ENCODE measurements at places on chromosomes 13 and 19.

DNA sequence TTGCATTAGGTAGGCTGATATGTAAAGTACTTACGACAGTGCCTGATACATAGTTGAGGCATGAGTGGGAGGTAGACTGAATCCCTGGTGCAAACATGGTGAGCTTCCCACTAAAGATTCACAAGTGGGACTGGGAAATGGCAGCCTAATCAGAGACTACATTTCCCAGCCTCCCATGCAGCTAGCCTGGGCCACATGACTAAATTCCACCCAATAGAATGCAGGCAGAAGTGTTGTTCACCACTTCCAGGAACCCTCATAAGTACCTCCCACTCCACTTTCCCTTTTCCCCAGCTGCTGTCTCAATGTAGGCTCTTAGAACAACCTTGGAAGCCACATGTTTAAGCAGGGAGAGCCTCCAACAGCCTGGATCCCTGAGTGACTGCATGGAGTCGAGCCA, 104.9 kb downstream of the CACNA1A start:
- no peak for ATAC-seq

DNA sequence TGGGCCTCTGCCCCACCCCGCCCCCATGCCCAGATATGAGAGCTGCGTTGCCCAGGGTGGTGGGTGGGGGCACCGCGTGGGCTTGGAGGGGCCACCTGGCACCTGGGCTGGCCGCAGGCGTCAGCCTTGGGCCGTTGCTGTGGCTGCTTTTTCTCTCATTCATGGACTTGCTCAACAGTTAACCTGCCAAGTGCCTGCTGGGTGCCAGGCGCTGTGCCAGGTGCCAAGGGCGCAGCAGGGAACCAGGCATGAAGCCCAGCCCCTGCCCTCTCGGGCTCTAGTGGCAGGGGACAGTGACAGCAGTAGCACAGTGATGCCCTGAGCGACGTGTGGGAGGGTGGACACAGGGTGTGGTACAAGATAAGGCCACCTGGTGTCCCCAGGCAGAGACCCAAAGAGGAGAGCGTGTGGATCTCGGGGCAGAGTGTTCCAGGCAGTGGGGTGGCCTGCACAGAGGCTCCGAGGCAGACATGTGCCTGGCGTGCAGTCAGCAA, 28.1 kb downstream of the DHX34 start:
- no peak for ATAC-seq

DNA sequence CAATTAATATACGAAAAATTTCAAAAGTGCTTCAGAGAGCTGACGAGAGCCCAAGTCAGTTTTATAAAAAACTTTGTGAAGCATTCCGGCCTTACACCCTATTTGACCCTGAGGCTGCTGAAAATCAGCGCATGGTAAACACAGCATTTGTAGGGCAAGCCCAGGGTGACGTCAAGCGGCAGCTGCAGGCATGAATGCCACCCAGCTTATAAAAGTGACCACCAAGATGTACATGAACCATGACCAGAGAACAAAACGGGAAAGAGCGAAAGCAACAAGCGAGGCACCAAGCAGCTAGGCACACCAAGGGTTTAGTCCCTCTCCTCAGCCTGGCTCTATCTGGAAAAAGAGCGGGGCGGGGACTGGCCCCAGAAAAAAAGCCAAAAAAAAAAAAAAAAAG, 6.0 kb downstream of the SIGLEC11 start:
- peak; percentile 16 for ATAC-seq

GRCh38 chr13:46995874-46996273, 99.0 kb upstream of the HTR2A start:
- no peak for ATAC-seq

DNA sequence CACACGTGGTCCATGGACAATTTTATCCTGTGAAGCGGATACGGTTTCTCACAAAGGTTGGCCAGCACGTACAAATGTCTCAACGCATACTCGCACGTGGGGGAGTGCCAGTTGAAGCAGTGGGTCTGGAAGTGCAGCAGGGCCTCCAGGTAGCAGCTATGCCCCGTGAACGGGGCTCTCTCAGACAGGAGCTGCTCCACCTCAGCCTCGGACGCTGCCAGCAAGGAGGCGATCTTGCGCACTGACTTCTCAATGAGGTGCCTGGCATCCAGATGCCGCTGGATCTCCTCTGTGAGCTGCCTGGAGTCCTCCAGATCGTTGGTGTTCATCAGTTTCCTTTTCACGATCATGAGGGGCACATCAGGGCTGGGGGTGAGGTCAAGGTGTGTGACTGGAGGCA, 2272.0 kb downstream of the PCDH9 start:
- ATAC-seq: no peak

- no peak for ATAC-seq
These were observed 61.5 kb upstream of the TDRD3 start for GRCh38 chr13:60335531-60335930.

DNA sequence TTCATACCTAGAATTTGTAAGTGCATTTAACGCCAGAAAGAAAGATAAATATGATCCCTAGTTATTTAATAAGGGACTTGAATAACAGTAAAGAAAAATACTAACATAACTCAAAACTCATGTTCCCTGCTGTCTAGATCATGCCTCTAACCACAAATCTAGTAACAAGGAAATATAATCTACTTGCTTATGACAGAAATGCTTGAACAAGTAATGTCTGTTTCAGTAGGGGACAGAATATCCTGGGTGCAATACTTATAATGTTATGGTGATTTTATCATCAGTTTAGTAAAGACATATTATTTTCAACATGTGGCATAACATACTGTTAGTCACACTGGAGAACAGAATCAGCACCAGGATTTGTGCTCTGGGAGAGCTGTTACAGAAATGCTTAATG, 861.9 kb upstream of the SLITRK1 start:
- ATAC-seq: no peak

- ATAC-seq: peak; percentile 84
These were observed 67.3 kb downstream of the DOCK9 start for GRCh38 chr13:98910501-98910951.

DNA sequence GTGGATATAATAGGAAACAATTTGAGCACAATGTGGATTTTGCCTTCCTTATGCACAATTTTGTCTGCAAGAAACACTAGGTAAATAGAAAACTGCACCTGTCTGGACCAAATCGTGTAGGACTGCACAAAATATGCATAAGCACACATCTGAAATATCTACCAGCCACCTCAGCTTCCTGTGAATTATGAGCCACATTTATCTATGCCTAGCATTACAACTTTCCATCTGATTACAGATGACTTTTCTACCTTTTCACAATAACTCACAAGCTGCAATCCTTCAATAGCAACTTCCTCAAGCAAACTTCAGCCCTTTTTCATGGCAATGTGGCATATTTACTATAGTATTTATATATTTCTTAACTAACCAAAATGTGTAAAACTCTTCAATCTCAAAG, 5.7 kb upstream of the RFX2 start:
- ATAC-seq: no peak

- ATAC-seq: no peak
These were observed 2.6 kb downstream of the OR10H5 start for GRCh38 chr19:15790096-15790495.

DNA sequence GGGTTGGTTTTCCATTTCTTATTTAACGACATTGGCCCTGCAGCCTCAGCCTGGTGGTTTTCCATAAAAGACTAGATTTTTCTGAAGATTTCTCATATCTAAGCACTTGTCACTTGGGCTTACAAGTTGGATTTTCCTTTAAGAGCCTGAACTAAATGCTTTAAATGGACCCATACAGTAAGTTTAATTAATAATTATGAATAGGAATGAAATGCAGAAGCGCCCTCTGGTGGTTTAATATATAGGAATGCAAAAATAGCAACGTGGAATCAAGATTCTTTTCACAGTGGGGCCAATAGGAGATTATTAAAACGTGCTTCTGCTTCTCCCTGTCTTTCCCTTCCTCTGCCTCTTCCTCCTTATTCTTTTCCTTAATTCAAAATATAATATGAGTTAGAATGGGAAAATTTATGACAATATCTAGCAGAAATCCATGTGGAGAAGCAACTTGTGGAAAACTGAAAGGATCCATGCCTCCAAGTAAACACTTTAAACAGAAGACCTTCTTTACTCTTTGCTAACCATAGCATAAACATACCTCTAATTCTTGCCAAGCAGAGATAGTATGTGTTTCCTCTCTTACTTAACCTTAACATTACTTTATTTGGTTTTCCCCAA, 324.0 kb downstream of the GPC5 start:
- no peak for ATAC-seq

GRCh38 chr13:114118511-114119123, 13.8 kb downstream of the RASA3 start:
- ATAC-seq: no peak

DNA sequence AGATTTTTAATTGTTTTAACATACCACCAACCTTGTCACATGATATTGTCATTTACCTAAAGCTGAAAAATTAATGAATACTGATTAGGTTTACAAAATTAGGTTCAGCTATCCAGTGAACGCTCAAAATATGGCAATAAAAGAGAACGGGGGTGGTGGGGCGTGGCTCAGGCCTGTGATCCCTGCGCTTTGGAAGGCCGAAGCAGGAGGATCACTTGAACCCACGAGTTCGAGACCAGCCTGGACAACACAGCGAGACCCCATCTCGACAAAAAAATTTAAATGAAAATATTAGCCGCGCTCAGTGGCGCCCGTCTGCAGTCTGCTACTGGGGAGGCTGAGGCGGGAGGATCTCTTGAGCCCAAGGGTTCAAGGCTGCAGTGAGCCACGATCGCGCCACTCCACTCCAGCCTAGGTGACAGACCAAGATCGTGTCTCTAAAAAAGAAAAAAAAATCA, 516 bp upstream of the FAM32A start:
- ATAC-seq: no peak

GRCh38 chr13:42686165-42686564, 95.2 kb upstream of the FAM216B start:
- no peak for ATAC-seq

- ATAC-seq: no peak
These were observed 299.0 kb downstream of the ITGBL1 start for GRCh38 chr13:101751488-101751887.

- ATAC-seq: no peak
These were observed 23.0 kb downstream of the TUBA3C start for GRCh38 chr13:19158526-19159174.

DNA sequence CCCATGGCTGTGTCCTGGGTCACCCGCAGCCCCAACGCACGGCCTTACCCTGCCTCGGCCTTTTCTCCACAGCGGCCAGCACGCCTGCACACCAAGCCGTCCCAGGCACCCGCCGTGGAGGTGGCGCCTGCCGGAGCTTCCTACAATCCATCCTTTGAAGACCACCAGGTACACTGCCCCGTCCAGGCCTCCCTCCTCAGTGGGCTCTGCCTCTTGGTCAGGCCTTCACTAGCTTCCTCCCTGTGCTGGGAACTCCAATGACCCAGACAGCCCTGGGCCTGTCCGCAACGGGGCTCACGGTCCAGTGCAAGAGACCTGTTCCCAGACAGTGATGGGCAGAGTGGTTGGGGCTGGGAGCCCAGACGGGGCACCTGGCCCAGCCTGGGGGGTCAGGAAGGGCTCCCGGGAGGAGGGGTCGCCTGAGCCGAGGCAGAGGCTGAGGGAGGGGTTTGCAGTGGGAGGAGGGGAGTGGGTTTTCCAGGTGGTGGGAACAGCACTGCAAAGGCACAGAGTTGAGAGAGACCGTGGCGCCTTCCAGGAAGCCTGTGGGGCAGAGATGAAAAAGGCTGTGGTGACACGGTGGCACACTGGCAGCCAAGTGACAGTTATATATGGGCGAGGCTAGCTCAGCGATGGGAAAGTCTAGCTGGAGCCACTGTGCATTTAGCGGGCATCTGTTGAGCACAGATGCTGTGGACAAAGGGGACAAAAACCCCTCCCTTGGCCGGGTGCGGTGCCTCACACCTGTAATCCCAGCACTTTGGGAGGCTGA, 7.3 kb downstream of the NOP53 start:
- ATAC-seq: no peak

DNA sequence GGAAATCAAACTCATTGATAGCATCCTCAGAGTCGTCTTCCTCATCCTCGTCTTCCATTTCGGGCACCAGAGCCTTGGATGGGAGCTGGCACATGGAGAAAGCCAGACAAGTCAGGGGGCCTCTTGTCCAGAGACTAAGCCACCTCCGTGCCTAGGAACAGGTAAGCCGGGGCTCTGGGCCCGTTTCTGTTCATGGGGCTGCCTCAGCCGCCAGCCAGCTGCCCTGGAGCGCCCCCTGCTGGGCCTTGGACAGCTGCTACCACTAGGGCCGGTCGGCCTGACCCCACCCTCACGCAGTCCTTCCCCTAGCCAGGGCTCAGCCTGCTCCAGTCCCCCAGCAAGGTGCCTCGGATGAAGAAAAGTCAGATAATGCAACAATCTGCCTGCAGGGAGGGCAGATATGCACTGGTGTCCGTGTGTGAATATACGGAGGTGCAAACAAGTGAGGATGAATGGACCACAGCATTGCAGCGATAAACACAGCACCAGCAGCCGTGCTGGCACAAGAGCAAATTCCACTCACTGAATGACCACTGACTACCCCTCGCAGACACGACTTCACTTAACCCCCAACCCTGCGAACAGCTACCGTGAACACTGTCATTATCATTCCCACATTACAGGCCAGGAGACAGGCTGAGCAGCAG, 11.9 kb upstream of the PRKD2 start:
- ATAC-seq: peak; percentile 75

DNA sequence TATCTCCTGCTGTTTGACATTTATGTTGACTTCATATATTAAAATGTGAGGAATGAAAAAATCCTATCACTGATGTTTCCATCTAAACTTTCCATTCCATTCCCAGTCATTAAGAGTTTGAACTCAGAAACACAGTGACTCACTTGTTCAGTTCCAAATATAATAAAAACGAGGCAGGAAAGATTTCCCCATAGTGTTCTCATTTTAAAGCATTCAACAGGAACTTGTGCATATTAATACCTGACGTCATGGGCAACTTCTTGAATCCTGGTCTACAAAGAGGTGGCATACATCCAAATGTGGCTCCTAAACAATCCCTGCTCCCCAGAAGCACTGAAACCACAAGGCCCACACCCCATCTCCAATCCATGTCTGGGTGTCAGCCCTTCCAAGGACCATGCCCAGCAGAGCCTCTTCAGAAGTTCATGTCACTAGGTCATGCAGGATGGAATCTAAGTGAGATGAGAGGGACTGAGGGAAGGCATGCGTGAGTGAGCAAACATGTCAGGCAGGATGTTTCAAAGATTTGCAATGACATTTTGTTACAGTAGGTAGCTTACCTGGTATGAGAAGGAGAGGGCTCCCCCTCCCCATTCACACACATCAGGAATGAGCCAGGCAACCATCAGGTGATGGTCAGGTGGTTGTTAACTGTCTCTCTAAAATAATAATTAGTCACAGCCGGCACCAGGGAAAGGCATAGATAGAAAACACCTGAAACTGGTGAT, 9.4 kb upstream of the ERVV-2 start:
- no peak for ATAC-seq

All from motor neuron (in vitro differentiated cells).